Activated naive CD4-positive, alpha-beta T cell treated with anti-CD3 and anti-CD28 coated beads, Interleukin-2, amount 50 U/mL, for 72 hours (primary cell): ENCODE measurements at places on chromosomes 12 and 14.
A peak's percentile ranks its signal among the peaks of the same experiment; 100 is the strongest.

- DNase-seq = no peak
These were observed 54.7 kb upstream of the AMN1 start for GRCh38 chr12:31783556-31783955.

GRCh38 chr14:94485944-94486841, 10.2 kb upstream of the SERPINA9 start:
- DNase-seq = peak; percentile 64

- DNase-seq = no peak
These were observed 23.5 kb upstream of the GPRC5D start for GRCh38 chr12:12975322-12976077.

- no peak for DNase-seq
These were observed 163.3 kb upstream of the NTF3 start for GRCh38 chr12:5268424-5269210.

GRCh38 chr12:3161861-3162260, 84.7 kb downstream of the TSPAN9 start:
- no peak for DNase-seq

DNA sequence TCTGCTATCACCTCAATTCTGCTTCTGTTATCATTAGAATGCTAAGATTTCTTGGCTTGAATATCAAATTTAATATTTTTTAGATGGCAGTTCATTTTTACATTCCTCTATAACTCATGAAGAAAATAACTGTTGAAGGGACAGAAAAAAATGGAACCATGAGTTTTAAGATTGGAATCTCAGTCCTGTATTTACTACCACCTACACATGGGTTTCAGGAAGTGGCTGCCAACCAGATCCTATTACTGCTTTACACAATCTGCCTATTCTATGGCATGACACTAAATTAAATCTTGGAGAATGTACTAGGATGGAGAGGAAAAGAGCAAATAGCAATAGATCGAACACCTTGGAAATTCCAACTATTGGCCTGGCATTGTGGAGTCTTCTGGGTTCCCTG, 140.8 kb downstream of the DUSP6 start:
- DNase-seq = no peak

DNA sequence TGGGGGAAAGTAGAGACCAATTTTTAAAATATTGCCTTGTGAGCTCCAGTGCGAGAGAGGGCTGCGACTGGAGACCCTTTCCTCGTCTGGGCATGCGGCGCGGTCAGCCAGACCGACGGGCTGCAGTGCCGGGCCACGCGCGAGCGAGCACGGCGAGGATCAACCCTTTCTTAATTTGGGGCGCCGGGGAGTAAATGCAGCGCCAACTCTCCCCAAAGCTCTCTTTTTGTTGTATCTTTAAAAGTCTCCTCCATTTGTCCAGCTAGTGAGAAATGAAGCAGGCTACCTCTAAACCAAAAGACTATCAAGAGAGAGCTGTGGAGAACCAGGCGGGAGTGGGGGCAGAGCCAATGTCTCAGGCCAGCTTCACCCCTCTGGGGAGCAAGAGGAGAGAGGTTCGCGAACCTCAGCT, 1.4 kb downstream of the SIX1 start:
- DNase-seq = no peak

- DNase-seq = no peak
These were observed 50.4 kb downstream of the ITPR2 start for GRCh38 chr12:26782372-26783130.

GRCh38 chr12:91273560-91273959, 90.9 kb upstream of the DCN start:
- DNase-seq = no peak

DNA sequence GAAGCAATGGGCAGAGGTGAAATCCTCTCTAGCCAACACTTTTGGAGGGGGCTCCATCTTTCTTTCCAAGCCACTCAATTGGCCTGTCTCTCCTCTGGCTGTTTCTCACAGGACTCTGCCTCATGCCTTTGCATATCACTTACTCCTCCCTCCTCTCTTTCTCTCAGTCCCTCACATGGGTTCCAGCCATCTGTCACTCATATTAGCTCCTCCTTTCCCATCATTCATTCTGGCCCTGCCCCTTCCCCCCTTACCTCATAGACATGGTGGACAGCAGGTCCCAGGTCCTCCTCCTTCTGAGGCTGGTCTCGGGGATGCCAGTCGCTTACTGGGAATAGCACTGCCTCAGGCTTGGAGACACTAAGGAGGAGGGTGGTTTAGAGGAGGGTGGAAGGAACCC, 16.6 kb upstream of the ZNF385A start:
- no peak for DNase-seq

DNA sequence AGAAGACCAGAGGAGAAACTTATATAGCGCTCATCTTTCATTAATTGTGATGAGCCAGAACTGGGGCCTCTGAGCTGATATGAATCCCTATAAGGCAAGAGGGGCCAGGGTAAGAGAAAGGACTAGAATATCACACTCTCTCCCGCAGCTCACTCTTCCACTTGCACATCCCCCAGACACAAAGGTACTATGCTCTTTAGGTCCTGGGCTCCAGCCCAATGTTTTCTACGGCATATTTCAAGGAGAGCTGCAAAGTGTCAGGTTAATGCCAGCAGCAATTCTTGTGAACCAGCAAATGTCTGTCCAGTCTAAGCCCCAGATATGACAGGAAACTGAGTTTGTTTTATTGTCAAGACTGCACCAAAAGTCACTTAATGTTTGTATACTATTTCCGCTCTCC, 29.4 kb downstream of the PPP2R5E start:
- DNase-seq = no peak

DNA sequence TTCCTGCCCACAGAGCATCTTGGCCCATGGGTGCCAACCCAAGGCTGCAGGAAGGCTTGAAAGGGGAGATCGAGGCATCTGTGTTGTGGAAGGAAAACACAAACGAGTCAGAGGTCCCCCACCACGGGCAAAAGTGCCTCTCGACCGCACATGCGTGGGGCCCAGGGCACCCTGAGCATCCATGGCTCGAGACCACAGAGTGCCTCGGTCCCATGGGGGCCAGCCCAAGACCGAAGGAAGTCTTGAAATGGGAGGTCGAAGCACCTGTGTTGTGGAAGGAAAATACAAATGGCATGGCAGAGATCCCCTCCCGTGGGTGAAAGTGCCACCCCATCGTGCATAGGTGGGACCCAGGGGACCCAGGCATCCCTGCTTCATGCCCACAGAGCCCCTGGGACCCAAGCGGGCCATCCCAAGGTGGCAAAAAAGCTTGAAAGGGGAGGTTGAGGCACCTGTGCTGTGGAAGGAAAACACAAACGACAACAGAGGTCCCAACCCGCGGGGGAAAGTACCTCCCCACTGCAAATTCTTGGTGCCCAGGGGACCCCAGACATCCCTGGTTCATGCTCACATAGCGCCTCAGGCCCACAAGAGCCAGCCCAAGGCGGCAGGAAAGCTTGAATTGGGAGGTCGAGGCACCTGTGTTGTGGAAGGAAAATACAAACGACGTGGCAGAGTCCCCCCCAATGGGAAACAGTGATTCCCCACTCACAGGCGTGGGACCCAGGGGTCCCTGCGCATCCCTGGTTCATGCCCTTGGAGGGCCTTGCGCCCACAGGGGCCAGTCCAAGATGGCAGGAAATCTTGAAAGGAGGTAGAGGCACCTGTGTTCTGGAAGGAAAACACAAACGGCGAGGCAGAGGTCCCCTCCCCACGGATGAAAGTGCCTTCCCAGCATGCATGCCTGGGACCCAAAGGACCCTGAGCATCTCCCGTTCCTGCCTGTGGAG, 373.0 kb downstream of the ALG10 start:
- DNase-seq = no peak

- DNase-seq = no peak
These were observed at the start of gene GSC for GRCh38 chr14:94769391-94770250. TSS of gene GSC (minus strand) at chr14:94770113. CDS start at chr14:94770015, 98 bp downstream.

- DNase-seq = no peak
These were observed 16.6 kb downstream of the ALKBH1 start for GRCh38 chr14:77691259-77691658.

GRCh38 chr14:80946187-80946586, 4.6 kb upstream of the CEP128 start:
- no peak for DNase-seq

GRCh38 chr12:29807129-29807528, 23.4 kb upstream of the TMTC1 start:
- no peak for DNase-seq

GRCh38 chr14:23521785-23522640, 29.6 kb downstream of the ZFHX2 start:
- no peak for DNase-seq

DNA sequence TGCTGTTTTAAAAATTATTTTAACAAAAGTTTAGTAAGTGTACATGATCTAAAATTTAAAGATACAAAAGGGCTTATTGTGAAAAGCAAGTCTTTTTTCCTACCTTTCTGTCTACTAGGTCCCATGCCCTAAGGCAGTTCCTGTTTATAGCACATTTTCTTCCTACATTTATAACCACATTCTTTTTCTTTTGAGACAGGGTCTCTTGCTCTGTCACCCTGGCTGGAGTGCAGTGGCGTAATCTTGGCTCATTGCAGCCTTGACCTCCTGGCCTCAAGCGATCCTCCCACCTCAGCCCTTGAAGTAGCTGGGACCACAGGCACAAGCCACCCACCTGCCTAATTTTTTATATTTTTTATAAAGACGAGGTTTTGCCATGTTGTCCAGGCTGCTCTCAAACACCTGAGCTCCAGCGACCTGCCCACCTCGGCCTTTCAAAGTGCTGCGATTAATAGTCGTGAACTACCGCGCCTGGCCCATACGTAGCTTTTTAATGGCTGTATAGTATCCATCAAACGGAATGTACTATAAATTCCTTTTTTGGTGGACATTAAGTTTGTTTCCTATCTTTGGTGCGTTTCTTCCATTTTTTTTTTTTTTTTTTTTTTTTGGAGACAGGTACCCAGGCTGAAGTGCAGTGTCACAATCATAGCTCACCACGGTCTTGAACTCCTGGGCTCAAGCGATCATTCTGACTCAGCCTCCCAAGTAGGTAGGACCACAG, 20.9 kb downstream of the FRS2 start:
- no peak for DNase-seq

GRCh38 chr14:79915406-79915805, 295.9 kb downstream of the DIO2 start:
- DNase-seq = no peak

- DNase-seq = no peak
These were observed 707.9 kb downstream of the AACS start for GRCh38 chr12:125773033-125773640.

GRCh38 chr14:104536942-104537612, 42.5 kb upstream of the C14orf180 start:
- no peak for DNase-seq

DNA sequence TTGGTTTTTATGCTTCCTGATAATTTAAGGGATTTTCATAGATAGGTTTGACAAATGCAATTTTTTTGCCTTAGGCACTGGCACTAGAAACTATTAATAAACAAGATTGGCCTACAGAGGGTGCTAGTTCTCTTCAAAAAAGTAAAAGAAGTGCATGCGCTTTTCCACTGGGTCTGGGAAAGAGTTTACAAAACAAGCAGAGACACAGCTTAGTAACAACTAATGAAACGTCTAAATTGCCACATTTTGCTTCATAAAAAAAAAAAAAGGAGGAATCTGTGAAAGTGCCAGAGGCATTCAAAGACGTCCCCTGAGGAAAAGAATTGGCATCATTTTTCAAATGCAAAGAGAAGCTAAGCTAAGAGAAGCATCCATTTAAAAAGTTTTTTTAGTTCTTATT, 58.3 kb upstream of the EEA1 start:
- no peak for DNase-seq

- DNase-seq = no peak
These were observed at the start of gene SDS for GRCh38 chr12:113403435-113404415. TSS of gene SDS (minus strand) at chr12:113403887. CDS start at chr12:113399708, 4,179 bp downstream.

DNA sequence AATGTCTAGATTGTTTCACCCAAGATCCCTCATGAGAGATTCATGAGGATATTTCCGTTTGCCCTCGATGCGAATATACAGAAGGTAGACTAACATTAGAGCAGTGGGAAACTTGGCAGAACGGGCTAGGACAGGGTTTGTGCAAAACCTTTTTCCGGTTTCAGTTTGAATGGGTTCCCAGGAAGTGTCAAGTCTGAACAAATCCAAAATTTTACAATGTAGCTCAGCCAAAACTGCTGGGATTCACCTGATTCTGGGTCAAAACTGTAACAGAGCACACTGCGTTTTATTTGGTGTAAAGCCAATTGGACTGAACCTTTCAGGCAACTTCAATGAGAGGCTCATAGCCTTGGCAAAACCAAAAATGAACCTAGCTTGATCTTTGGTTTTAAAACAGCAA, 337.8 kb upstream of the DIO2 start:
- no peak for DNase-seq

DNA sequence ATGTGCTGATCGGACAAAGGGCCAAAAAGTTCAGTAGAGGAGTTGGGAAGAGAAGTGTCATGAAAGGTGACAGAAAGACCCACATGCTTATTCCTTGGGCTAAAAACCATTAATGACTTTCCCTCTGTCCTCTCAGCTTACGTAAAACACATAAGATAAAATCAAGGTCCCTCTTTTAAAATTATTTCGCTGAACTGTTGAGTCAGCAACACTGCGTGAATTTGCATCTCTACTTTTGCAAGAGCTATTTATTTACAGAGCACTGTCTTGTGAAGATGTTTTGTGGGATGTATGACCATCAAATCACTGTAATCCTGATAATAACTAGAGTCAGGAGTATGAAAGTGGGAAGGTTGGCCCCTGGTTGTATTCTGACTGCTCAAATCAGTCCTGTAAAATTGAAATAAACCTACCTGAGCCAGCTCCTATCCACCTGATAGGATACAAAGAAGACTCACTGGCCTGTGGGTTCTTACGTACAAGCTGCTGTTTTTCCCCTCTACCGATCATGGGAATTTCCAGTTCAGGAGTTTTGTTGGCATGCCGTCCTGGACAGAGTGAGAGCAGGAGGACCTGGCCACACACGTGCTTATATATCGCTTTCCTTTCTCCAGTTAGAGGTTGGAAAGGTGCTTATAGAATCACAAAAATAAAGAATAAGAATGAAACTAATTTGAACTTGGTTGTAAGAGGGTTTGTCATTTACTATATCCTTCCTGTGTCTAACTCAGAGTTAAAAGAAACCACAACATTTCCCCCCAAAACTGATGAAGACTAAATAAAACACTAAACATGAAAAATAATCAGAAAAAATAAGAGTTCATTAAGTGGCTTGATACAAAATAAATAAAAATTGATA, 42.9 kb downstream of the IFNG-AS1 start:
- no peak for DNase-seq

DNA sequence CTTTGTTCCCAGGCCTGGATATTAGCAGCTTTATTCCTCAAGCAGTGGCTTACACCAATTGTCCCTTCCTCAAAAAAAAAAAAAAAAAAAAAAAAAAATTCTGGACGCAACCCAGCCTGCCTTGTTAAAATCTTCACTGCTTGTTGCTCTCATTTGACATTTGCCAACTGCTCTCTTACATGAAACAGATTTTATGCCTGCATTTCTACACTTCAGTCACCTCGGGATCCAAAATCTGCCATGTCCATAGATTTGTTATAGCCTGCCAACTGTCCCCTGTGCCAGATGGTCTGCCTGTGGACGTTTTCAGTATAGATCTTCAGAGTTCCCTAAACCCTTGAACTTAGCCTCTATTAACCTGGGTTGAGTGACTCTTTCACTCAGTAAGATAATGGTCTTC, 651.5 kb downstream of the FSCB start:
- DNase-seq = no peak

- DNase-seq = no peak
These were observed 19.0 kb downstream of the OTUB2 start for GRCh38 chr14:94045101-94045500.
